ENCODE measurements at places on chromosomes 5 and 9.

- DNase-seq: no peak
Measured at GRCh38 chr5:39760385-39761198, 335.8 kb upstream of the DAB2 start.

DNA sequence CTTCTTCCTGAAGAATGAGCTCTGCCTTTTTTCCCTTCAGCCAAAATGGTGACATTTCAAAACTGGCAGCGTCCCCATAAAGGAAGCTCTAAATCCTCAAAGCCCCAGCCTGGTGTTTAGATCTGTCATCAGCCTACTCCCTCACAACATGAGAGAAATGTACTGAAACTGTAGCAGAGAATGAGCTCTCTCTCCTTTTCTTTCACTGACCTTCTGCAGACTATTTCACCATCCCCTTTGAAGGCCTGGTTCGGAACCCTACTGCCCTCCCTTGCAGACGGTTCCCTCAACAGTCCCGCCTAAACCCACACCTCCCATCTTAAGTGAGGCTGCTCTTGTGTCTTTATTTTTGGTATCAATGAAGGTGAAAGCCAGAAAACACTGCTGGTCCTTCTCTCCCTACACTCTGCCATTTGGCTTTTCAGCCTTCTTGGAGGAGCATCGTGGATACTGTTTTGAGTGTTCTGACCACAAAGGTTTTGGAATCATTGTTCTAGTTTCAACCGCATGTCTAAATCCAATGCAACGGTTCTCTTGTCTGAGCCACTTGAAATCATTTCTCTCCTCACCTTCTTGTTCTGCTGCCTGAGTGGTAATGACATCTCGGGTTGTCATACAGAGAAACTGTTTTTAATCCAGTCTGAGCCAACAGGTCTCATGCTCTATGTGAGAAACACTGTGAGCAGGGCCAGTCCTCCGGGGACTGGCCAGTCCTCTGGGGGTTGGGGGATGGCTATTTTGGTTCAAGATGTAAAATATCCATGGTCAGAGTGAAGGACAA, 39.0 kb downstream of the ITK start:
- no peak for DNase-seq

DNA sequence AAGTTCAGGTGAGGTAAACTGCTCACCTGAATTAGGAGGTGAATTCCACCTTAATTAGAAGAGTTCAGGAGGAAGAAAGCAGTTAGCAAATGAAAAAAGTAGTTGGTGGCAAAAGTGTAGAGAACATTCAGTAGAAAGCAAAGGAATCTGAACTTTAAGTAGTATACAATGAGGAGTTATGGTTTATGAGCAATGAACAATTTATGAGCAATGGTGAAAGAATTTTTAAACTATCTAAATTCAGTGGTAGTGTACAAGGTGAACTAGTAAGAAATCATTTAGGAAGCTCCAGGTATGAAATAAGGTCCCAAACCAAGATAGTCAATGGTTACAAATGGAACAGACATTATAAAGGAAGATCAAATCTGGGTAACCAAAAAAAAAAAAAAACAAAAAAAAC, 3.1 kb downstream of the CETN3 start:
- no peak for DNase-seq

DNA sequence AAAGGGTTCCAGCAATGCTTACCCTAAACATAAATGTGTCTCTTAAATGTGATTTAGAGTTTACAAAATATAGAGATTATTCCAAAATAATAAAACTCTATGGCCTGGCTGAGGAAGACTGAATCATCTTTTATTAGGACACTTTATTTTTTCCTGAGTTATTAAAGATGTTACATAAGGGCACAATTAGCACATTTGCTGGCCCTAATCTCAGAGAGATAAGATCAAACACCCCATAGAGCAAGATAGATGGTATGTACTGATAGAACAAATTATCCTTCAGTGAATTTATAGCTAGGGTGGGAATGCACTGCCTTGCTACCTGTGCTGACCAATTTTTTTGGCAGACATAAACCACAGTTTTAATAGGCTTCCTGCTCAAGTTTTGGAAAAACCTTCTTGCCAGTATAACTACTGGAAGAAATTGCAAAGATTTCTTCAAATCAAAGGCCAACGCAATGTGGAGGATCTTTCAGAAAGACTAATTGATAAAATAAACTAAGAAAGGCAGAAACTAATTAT, 367.1 kb upstream of the MPDZ start:
- DNase-seq: no peak

DNA sequence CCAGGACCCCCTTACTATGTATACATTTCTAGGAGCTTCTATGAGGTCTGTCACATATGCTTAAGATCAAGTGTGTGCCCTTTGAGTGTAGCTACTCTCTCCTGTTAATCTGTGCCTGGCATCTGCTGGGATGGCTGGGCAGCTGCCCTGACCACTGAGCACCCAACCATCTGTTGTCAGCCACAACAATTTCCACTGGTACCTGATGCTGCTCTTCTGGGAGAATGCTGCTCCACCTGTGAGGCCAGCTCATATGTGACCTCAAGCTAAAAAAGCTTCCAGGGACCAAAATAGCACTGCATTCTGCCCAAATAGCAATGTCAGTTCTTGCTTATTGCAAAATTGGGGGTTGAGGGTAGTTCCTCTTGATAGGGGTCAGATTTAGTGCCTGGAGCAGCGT, 595.6 kb downstream of the RAB3C start:
- DNase-seq: no peak

GRCh38 chr9:95643619-95644018, 126.8 kb upstream of the PTCH1 start:
- DNase-seq: no peak

DNA sequence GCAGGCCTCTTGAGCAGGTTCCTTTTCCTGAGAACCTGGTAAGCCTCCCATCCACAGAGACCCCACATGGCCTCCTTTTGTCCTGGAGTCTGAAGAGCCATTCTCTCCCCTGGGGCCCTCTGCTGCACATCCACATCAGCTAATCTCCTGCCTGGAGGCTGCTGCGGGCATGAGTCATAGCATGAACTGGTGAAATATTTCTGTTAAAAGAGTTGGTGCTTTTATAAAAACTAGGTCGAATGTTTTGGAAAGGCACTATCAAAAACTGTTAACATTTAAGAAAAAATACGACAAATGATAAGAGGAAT, 399.4 kb downstream of the CTNND2 start:
- no peak for DNase-seq

DNA sequence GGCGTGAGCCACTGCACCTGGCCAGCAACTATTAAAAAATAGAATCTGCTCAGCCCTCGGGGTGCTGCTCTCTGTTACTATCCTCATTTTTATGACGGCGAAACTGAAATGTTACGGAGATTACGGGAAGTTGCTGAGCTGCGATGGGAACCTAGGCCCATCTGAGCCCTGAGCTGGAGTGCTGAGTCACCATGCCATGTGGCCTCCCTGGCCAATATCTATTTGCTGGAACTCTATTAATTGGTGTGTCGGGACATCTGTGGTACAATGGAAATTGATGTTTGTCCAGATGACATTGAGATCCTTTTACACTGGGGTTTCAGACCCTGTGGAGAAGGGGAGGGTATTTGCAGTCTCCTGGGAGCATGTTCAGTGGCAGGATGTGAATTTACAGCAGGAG, 8.1 kb downstream of the PRDM12 start:
- DNase-seq: no peak

GRCh38 chr5:173917788-173918786, 29.9 kb downstream of the CPEB4 start:
- peak; percentile 79 for DNase-seq

DNA sequence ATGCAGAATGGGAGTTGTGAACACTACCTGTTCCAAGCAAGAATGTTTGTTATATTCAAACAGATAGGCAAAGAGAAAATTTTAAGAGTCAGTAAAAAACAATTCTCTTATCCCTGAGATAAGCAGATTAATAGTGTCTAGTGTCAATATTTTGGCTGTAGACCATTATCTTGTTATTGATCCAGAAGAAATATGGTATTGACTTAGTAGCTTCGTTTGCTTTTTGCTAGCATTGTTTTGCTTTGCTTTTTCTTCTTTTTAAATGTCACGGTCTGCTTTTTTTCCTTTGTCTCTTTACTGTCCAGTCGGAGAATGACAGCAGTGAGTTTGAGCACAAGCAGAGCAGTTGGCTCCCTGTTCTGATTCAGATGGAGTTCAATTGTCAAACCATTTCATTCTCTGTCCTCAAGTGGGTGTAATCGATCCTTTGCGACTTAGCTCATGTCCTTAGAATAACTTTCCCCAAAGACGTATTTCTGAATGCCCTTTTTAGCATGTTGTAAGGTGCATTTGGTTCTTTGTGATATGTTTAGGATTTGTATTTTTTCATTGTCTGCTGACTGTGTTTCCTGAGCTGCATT, 29.3 kb downstream of the FUBP3 start:
- no peak for DNase-seq

DNA sequence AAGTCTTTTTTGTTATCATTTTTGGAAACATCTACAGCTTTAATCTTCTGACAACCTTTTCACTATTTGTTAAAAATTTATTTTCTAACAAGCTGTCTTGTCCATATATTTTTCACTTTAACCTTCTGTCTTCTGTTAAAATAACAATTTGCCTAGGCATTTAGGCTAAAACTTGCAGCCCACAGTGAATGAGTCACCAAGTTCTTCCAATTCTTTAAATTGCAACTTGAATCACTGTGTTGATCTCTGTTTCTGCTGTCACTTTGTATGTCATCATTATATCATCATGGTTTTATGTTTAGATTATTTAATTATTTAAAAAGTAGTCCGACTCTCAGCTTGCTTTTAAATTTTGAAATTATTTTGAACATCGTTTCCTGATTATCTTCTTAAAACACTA, 473.8 kb upstream of the PTPRD start:
- no peak for DNase-seq

- no peak for DNase-seq
Measured at GRCh38 chr5:36558641-36559040, 47.8 kb upstream of the SLC1A3 start.

- no peak for DNase-seq
Measured at GRCh38 chr9:81032030-81032572, 657.2 kb downstream of the TLE1 start.

Data from central memory CD4-positive, alpha-beta T cell (primary cell).